ENCODE measurements at places on chromosomes 7 and 10. TPM values are rescaled to one million over a fixed set of nuclear protein-coding genes. Genes with fewer than 3 reads are reported as not detected.
A peak's percentile ranks its signal among the peaks of the same experiment; 100 is the strongest.

The SNX13 gene
- total RNA-seq = 41.8 TPM

The ADARB2 gene
- 0.42 TPM for total RNA-seq

The MYL10 gene
- total RNA-seq = not detected

The HTR5A gene
- total RNA-seq = not detected

- DNase-seq = no peak
- no peaks in the 10 kb centered on the region for H3K4me1 ChIP-seq
- H3K36me3 ChIP-seq = no peaks in the 10 kb centered on the region
- no peak overlapping the region for H3K4me3 ChIP-seq
- H3K27ac ChIP-seq = no peak overlapping the region
Measured at GRCh38 chr7:1200045-1200444, 32.6 kb upstream of the UNCX start.

DNA sequence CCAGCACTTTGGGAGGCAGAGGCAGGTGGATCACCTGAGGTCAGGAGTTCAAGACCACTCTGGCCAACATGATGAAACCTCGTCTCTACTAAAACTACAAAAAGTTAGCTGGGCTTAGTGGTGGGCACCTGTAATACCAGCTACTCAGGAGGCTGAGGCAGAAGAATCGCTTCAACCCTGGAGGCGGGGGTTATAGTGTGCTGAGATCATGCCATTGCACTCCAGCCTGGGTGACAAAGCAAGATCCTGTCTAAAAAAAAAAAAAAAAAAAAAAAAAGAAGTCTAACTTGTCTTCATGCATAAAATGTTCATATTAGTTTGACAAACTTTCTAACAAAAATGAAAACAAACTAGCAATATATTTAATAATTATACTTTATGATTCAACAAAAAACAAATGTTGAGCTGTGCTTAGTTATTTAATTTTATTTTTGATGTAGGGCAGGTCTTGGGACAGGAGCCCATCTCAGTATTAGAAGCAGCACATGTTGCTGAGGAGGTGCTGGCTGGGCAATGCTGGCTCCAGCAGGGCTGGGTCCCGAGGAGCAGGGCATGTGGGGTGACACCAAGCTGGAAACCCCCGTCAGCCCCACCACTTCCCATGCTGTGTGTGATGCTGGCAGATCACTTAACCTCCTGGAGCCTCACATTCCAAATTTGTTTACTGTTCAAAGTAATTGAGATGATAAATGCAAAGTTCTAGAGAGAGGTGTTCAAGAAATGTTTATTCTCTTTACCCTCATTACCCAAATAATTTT is 335.3 kb upstream of the KLF6 start:
- H3K27ac ChIP-seq = no peak overlapping the region
- H3K36me3 ChIP-seq = no peaks in the 10 kb centered on the region
- H3K27me3 ChIP-seq = no peaks in the 10 kb centered on the region
- H3K4me1 ChIP-seq = no peaks in the 10 kb centered on the region
- no peak for DNase-seq

- H3K4me1 ChIP-seq = no peaks in the 10 kb centered on the region
- H3K27me3 ChIP-seq = no peaks in the 10 kb centered on the region
- H3K36me3 ChIP-seq = no peaks in the 10 kb centered on the region
- H3K27ac ChIP-seq = peak overlapping the region; percentile 45
- no peak overlapping the region for H3K4me3 ChIP-seq
Measured at GRCh38 chr7:94621120-94621519, 34.8 kb downstream of the SGCE start.

GRCh38 chr10:60809157-60809556 is 30.9 kb downstream of the CDK1 start:
- H3K27me3 ChIP-seq = no peaks in the 10 kb centered on the region
- H3K4me1 ChIP-seq = peaks cover 20% of the 10 kb centered on the region
- DNase-seq = no peak
- no peak overlapping the region for H3K4me3 ChIP-seq

DNA sequence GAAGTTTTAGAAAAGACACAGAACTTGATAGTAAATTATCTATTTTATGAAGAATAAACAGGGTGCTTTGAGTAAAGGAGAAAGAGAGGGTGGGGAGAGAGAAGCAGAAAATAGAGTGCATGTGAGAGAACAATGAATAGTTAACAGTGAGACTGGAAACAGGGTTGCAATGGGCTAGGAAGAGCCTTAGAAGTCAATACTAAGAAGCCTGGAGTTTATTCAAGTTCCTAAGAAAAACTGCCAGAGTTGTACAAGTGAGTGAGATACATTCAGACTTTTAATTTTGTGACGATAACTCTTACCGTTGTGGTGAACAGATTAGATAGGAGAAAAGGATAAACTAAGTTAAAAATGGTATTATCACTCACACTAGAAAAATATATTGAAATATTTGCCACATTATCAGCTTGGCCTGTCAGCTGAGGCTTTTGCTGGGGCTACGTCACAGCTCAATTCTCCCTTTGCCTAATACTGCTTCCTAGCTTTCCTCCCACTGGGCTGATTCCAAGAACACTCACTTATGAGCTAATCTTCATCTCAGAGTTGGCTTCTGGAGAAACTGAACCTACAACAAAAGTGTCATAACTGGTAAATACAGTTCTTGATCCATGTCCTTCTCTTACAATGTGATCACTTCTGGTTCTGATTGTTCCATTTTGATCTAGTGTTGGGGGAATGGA is 92.7 kb downstream of the SEMA3D start:
- H3K36me3 ChIP-seq = no peaks in the 10 kb centered on the region
- no peak overlapping the region for H3K4me3 ChIP-seq
- no peaks in the 10 kb centered on the region for H3K4me1 ChIP-seq
- H3K27me3 ChIP-seq = no peaks in the 10 kb centered on the region
- H3K27ac ChIP-seq = no peak overlapping the region

- peaks cover 20% of the 10 kb centered on the region for H3K4me1 ChIP-seq
- no peak for DNase-seq
- H3K4me3 ChIP-seq = no peak overlapping the region
- no peaks in the 10 kb centered on the region for H3K27me3 ChIP-seq
- no peak overlapping the region for H3K27ac ChIP-seq
Measured at GRCh38 chr7:95476072-95476847, 9.5 kb upstream of the ASB4 start.

DNA sequence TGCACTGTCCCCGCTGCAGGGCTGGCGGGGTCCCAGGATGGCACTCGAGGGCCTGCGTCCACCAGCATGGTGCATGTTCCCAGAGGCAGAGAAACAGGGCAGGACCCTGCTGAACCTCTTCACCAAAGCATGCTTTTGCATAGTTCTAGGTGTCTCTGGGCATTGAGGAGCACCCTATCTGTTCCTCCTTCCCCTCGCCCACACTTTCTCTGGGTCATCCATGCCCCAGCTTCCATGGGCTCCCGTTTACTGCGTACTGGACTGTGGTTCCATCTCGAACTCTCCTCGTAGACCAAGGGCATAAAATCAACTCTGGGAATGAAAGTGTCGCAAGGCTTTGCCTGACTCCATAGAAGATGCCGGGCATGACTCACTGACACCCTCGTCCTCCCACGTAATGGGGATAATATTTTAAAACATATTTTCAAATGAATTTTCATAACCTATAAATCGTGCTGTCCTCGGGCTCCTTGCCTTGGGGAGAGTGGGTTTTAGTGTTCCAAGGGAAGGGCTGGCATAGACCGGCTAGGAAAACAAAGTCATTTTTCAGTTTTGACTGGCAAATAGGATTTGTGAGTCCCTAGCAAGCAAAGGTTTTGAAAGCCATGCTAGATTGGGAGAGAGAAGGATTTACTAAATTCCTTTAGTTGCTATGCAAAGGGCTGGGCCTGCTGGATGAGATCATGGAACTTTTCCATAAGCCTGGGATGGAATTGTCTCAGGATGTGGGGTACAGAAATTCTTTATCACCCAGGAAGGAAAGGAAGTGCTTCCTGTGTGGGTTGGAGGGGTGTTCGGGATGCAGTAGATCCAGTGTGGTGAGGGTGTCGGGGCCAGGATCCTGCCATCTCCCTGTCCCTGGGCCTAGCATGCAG is 498.7 kb upstream of the MKI67 start:
- no peak for DNase-seq
- no peaks in the 10 kb centered on the region for H3K27me3 ChIP-seq
- no peaks in the 10 kb centered on the region for H3K4me1 ChIP-seq
- no peaks in the 10 kb centered on the region for H3K36me3 ChIP-seq
- no peak overlapping the region for H3K4me3 ChIP-seq

- no peak overlapping the region for H3K4me3 ChIP-seq
- no peaks in the 10 kb centered on the region for H3K4me1 ChIP-seq
- H3K36me3 ChIP-seq = no peaks in the 10 kb centered on the region
Measured at GRCh38 chr7:23622506-23622925, 25.3 kb downstream of the CCDC126 start.

GRCh38 chr7:44065431-44066110 is at the start of gene PGAM2:
Gene PGAM2 (minus strand): TSS chr7:44065567. CDS start chr7:44065529, 38 bp downstream.
- H3K4me3 ChIP-seq = no peak within 1 kb of the TSS
- H3K27ac ChIP-seq = no peak within 1 kb of the TSS
- no peaks in the 10 kb centered on the region for H3K36me3 ChIP-seq
- H3K27me3 ChIP-seq = no peaks in the 10 kb centered on the region

DNA sequence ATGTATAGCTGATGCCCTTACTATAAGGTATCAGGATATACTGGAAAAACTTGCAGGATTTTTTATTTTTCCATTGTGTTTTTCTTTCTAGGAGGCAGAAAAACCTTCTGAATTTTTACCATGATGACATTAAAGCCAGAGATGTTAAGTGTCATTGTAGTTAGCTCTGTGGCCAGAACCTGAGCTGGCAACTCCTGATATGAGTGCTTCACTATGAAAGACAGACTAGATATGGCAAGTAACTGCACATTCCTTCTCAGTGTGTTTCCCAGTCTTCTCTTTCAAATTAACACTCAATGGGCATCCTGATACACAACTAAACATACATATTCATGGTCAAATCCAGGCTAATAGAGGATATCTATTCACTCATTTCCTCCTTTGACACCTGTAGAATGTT is 166.2 kb downstream of the CTTNBP2 start:
- no peaks in the 10 kb centered on the region for H3K36me3 ChIP-seq
- DNase-seq = no peak
- peaks cover 7% of the 10 kb centered on the region for H3K4me1 ChIP-seq
- no peak overlapping the region for H3K4me3 ChIP-seq
- no peak overlapping the region for H3K27ac ChIP-seq
- no peaks in the 10 kb centered on the region for H3K27me3 ChIP-seq

- no peak for DNase-seq
- H3K4me3 ChIP-seq = no peak overlapping the region
- no peaks in the 10 kb centered on the region for H3K36me3 ChIP-seq
- H3K27me3 ChIP-seq = no peaks in the 10 kb centered on the region
- H3K4me1 ChIP-seq = no peaks in the 10 kb centered on the region
Measured at GRCh38 chr7:7964250-7964649, 4.3 kb upstream of the GLCCI1 start.

DNA sequence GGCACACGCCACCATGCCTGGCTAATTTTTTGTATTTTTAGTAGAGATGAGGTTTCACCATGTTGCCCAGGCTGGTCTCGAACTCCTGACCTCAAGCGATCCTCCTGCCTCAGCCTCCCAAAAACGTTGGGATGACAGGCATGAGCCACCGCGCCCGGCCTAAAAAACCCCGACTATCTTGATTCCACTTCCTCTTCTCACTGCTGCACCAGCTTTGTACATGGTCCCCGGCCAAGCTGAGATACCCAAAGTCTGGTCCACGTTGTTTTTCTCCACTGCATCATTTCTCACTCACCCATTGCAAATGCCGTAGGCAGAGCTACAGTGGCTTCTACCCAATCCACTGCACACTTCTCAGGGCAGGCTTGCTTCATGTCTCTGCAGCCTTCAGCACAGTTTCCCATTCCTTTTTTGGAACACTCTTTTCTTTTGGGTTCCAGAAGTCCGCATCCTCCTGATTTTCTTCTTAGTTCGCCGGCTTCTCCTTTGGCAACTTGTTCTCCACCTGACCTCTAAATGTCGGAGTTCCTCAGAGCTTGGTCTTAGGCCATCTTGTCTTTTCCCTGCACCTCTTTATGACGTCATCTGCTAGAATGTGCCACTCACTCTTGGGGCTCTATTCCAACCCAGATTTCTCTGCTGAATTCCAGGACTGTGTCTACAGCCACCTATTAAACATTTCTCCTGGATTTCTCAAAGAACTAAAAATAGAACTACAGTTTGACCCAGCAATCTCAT is 6.0 kb upstream of the GNB2 start:
- no peaks in the 10 kb centered on the region for H3K27me3 ChIP-seq
- H3K4me3 ChIP-seq = no peak overlapping the region
- H3K4me1 ChIP-seq = no peaks in the 10 kb centered on the region
- no peak overlapping the region for H3K27ac ChIP-seq
- no peaks in the 10 kb centered on the region for H3K36me3 ChIP-seq
- DNase-seq = no peak

GRCh38 chr7:66837007-66837406 is 84.0 kb upstream of the TMEM248 start:
- peak; percentile 61 for DNase-seq
- no peak overlapping the region for H3K27ac ChIP-seq
- H3K36me3 ChIP-seq = no peaks in the 10 kb centered on the region
- no peaks in the 10 kb centered on the region for H3K4me1 ChIP-seq
- H3K4me3 ChIP-seq = no peak overlapping the region

GRCh38 chr10:72228318-72228751 is 12.3 kb upstream of the ASCC1 start:
- no peaks in the 10 kb centered on the region for H3K27me3 ChIP-seq
- no peak for DNase-seq
- H3K36me3 ChIP-seq = peaks cover 6% of the 10 kb centered on the region

DNA sequence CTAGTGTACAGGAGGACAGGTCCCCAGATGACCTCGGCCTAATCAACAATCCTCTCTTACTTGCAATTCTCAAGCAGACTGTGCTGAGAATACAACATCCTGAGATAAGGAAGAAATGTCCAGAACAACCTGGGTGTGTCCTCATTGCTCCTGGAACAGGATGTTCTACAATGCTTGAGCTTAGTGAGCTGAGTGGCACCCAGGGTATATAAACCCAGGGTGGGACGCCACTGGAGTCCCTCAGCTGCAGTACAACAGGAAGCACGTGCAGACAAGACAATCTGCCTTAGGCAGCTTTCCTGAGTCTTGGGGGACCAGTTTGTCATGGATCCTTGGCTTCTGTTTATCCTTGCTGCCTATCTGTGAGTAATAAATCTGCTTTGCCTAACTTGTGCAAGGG is 27.7 kb upstream of the SLC25A13 start:
- H3K36me3 ChIP-seq = no peaks in the 10 kb centered on the region
- peak; percentile 41 for DNase-seq
- no peak overlapping the region for H3K4me3 ChIP-seq
- H3K4me1 ChIP-seq = peaks cover 6% of the 10 kb centered on the region
- H3K27me3 ChIP-seq = no peaks in the 10 kb centered on the region

- no peak overlapping the region for H3K4me3 ChIP-seq
- H3K4me1 ChIP-seq = no peaks in the 10 kb centered on the region
Measured at GRCh38 chr10:75841266-75841665, 409.8 kb downstream of the LRMDA start.

- no peak for DNase-seq
- H3K27me3 ChIP-seq = no peaks in the 10 kb centered on the region
- H3K36me3 ChIP-seq = no peaks in the 10 kb centered on the region
- peaks cover 26% of the 10 kb centered on the region for H3K4me1 ChIP-seq
Measured at GRCh38 chr10:76149602-76150138, 718.2 kb downstream of the LRMDA start.

- H3K4me3 ChIP-seq = no peak overlapping the region
- H3K27me3 ChIP-seq = no peaks in the 10 kb centered on the region
- no peak overlapping the region for H3K27ac ChIP-seq
- H3K36me3 ChIP-seq = 0 out of 2 replicates have a peak, but pooled peaks cover 4% of the 10 kb centered on the region
- no peak for DNase-seq
- no peaks in the 10 kb centered on the region for H3K4me1 ChIP-seq
Measured at GRCh38 chr7:102252366-102252982, 34.2 kb upstream of the SH2B2 start.
